ENCODE measurements at places on chromosomes 2 and 18. TPM values are rescaled to one million over a fixed set of nuclear protein-coding genes. Genes with fewer than 3 reads are reported as not detected.

- DNase-seq, result no peak
Observed at GRCh38 chr2:174465327-174465726, 21.5 kb downstream of the GPR155 start.

Gene CLHC1
- total RNA-seq, result 2.3 TPM

DNA sequence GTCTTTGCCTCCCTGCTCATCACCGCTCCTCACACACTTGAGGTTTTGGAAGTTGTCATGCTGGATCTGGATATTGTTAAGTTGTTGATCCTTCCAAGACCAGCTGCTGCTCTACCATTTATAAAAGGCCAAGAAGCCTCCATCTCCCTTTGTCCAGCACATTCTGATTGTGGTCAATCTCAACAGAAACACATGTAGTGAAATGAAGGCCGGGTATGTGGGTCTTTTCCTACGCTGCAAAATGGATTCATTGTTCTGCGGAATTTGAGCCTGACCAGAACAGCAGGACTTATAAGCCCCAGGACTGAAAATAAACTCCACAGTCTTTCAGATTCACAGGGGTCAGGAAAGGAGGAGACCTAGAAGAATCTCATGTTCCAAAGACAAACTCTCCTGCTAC is 238.4 kb downstream of the CMPK2 start:
- no peak for DNase-seq

Gene STK17B
- total RNA-seq, result 582 TPM

- no peak for DNase-seq
Observed at GRCh38 chr2:100483895-100484294, 13.6 kb downstream of the NMS start.

GRCh38 chr18:48943333-48943732 is 7.4 kb downstream of the SMAD7 start:
- no peak for DNase-seq

DNA sequence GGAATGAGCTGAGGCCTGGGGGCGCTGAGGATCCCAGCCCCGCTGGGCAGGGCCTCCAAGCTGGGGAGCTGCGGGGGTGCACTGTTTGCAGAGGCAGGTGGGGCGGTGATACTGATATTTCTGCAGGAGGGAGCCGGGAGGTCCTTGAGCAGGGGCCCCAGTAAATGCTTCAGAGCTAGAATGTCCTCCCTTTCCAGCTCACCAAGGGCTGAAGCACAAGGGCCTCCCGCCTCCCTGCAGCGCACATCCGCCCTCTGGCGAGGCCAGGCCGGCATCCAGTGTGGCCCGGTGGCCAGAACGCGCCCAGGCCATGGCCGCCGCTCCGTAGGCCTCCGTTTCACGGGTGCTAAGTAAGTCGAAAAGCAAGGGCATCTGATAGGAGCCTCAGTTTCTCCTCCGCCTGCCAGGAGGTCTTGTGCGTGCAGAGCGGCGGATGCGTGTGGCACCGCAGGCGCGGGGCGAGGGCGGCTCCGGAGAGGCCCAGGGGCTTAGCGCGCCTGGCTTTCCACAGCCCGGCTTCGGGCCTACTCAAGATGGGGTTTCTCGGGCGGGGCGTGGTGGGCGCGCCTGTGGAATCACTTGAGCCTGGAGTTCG is 29.5 kb upstream of the CHMP1B start:
- no peak for DNase-seq

DNA sequence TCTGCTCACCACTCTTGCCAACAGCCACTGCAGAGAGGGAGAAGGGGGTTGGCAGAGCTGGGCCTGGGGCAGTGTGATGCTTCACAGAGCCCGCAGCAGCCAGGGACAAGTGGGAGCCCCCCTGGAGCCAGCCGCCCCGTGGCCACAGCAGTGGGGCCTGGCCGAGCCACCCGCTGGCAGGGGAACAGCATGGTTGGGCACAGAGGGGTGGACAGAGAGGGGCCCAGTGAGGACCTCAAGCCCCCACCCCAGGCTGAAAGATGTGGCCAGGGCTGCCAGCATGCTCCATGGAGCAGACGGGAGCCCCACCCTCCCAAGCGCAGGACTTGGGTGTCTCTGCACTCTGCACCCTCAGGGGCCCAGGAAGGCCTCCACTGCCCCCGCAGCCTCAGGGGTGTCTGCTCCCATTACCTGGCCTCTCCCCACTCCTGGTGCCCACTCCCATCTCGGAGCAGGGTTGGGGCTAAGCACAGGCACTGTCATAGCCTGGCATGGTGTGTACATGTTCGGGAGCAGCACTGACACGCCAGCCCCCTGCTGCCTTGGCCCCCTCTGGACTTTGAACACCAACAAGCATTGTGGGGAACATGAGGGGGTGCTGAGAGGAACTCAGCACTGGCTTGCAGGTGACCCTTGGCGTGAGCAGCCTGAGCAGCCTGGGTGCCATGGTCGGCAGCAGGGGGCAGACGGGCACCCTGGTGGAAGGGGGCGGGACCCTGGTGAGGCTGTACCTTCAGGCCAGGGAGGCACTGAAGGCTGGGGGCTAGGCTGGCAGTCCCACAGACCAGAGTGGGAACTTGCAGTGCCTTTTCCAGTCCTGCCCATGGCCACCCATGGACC is 279.6 kb upstream of the CYP26B1 start:
- no peak for DNase-seq

All from CD8-positive, alpha-beta T cell (primary cell).